Heart left ventricle (tissue), 16 donors: ENCODE measurements at places on chromosomes 6 and 20.

DNA sequence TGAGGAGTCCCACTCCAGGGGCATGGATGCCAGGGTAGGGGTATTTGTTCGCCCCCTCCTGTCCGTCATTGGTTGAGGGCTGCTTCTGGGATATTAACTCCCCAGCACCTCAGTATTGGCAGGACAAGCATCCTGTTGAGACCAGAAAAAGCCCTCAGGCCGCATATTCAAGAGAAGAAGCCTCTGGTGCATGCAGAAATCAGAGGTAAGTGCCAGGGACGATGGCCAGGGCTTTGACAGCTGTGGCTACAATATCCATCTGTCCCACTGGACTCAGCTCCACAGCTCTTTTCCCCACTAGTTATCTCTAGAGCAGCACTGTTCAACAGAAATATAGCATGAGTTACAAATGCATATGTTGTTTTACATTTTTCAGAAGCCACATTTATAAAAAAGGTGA is 651.3 kb downstream of the KIF16B start:
- H3K4me1 ChIP-seq, result no peaks in the 10 kb centered on the region
- H3K4me3 ChIP-seq, result no peak overlapping the region
- no peaks in the 10 kb centered on the region for H3K27me3 ChIP-seq
- DNase-seq, result no peak

DNA sequence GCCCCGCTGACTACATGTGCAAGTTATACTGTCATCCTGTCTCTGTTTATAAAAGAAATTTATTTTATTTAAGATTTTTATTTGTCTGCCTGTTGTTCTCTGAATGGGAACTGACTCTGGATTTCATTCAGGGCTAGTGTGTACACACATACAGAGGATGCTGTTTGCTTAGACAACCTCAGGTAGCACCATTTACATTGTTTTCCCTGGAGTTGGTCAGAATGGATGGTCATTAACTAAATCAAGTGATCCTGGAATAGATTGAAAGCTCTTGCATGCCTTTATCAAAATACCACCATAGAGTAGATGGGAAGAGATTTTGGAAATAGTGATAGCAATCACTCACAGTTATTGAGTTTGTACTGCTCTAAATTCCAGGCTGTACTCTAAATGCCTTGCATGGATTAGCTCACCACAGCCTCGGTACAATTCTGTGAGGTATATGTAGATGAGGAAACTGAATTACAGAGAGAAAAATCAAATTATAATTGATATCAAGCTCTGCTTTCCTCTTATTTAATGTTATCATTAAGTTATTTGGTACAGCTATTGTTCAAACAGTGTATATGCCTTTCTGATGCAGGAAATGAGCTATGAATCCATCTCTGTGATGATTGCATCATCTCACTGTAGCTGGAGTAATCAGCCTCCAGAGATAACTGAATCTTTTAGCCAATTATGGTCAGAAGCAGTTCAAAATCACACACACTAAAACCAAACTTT is 51.9 kb downstream of the RNF217 start:
- H3K27me3 ChIP-seq, result no peaks in the 10 kb centered on the region
- no peak for DNase-seq
- no peak overlapping the region for H3K27ac ChIP-seq
- no peaks in the 10 kb centered on the region for H3K36me3 ChIP-seq
- peaks cover 10% of the 10 kb centered on the region for H3K4me1 ChIP-seq

GRCh38 chr6:41687501-41688175 is 47.8 kb downstream of the TFEB start:
- peaks cover 14% of the 10 kb centered on the region for H3K4me1 ChIP-seq
- peak overlapping the region; percentile 30 for H3K27ac ChIP-seq
- no peak overlapping the region for H3K4me3 ChIP-seq
- DNase-seq, result no peak

- no peaks in the 10 kb centered on the region for H3K27me3 ChIP-seq
- H3K36me3 ChIP-seq, result no peaks in the 10 kb centered on the region
- H3K27ac ChIP-seq, result no peak overlapping the region
- no peak overlapping the region for H3K4me3 ChIP-seq
Measured at GRCh38 chr20:12984863-12985262, 23.9 kb upstream of the SPTLC3 start.
